ENCODE measurements at places on chromosomes 6 and 20.

GRCh38 chr6:20279051-20279450 is 66.8 kb upstream of the MBOAT1 start:
- no peak for DNase-seq

GRCh38 chr20:48398506-48399449 is 429.0 kb downstream of the PREX1 start:
- peak; percentile 96 for DNase-seq

DNA sequence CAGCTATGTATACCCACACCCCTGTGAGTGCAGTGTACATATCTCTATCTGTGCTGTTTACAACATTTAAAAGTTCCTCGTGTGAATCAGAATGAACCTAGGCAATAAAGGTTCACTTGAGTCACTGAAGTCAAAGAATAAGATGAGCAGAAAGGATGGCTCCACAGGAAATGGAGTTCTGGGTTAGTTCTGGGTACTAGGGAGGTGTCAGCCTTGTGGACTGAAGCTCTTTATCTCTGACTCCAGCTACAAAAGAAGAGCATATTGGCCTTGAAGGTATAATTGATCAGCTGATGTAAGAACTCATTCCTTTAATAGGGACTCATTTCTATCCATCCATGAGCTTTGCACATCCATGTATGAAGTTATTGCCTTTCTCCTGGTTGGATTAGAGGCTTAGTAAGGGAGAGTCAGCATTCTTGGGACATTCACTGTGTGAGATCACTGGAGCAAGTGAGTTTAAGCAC is 73.9 kb upstream of the BACH2 start:
- DNase-seq = no peak

- DNase-seq = no peak
Observed at GRCh38 chr6:13089296-13089994, 238.9 kb downstream of the TBC1D7 start.

All from NCI-H2171 (cell line).